ENCODE measurements at places on chromosomes 7 and 10.

DNA sequence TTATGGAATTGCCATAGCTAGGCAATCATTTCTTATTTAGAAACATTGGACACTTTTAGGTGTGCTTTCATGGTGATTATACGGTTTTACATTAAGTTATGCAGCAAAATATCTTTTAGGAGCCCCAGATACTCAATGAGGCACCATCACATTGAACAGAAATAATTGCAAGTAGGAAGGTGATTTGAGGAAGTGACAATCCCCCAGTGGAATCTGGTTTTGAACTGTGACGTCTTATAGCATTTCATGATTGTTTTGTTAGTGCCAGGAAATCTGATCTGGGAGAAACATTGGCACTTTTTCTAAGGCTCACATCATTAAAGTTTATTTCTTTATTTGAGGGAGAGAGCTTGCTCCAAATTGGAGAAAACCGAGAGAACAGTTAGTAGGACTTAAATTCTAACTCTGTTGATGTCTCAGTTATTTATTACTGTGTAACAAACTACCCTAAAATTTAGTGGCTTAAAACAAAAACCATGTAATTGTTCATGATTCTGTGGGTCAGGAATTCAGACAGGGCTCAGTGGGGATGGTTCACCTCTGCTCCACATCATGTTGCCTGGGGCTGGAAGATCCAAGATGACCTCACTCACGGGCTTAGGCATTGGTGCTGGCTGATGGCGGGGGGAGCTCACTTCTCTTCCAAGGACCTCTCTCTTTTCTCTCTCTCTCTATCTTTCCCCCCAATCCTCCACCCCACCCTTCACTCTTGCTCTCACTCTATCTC, 78.2 kb upstream of the STEAP1B start:
- DNase-seq: no peak

GRCh38 chr10:113945075-113945686, 90.7 kb downstream of the NHLRC2 start:
- DNase-seq: no peak

DNA sequence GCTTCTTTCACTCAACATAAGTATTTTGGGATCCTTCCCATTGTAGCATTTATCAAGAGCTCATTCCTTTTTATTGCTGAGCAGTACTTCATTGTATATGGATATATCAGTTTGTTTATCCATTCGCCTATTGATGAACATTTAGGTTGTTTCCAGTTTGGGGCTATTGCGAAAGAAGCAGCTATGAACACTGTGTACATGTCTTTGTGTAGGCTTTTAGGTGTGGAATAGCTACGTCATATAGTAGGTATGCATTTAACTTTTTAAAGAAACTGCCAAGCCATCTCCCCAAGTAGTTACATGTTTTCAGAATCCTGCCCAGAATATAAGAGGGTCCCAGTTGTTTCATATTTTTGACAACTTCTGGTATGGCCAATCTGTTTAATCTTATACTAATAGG, 468.1 kb downstream of the IPMK start:
- no peak for DNase-seq

- DNase-seq: no peak
These were observed 218.6 kb upstream of the TAC1 start for GRCh38 chr7:97513326-97513725.

DNA sequence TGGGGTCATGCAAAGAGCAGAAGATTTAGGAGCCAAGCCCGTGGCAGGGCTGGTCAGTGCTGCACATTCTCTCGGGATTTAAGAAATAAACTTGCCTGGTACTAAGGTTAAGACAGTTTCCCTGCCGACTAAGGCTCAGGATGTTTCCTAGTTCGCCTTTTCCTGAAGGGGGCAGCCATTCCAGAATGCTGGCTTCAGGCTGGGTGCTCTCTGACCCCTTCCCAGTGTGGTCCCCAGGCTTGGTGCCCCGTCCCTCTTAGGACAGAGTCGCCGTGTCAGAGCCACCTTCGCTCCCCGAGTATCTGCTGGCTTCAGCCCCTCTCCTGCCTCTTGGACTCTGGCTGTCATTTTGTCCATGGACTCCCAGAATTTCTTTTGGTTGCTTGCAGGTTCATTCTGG, 117.2 kb downstream of the ELFN1 start:
- no peak for DNase-seq

- no peak for DNase-seq
These were observed 34.1 kb downstream of the SH2B2 start for GRCh38 chr7:102320601-102321350.

DNA sequence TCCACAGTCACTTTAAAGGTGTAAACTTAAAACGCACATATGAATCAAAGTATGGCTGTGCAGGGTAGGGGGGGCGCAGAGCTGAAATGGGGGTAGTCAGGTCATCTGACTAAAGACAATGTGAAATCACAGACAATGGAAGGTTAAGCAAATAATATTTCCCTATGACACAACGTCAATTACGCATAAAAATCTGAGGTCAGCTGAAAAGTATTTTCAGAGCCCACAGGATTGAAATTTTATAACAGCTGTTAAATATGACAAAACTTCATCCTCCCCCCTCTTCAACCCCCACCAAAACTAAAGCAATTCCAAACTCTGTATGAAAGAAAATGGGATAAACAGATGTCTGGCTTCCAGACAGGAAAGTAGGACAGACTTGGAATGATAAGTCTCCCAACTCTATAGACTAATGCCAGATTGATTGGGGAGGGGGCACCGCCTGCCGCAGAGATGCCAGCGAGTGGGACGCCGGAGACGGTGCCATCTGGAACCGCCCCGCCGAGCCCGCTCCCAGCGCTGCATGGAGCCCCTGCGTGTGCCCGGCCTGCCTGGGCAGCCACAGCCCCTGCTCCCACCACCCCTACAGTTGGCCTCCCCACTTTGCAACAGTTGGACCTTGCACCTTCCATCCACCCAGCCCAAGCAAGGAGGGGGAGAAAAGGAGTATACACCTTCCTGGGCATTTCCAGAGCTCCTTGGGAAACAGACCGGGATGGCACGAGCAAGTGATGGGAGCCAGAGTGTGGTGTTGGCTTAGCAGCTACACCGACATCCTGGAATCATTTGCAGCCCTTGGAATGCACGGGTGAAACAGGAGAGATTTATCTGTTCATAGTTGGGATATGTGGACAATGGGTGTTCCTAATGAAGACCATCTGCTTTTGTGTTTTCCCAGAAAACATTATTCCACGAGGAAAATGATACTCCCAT, 10.7 kb downstream of the EBF3 start:
- DNase-seq: no peak

DNA sequence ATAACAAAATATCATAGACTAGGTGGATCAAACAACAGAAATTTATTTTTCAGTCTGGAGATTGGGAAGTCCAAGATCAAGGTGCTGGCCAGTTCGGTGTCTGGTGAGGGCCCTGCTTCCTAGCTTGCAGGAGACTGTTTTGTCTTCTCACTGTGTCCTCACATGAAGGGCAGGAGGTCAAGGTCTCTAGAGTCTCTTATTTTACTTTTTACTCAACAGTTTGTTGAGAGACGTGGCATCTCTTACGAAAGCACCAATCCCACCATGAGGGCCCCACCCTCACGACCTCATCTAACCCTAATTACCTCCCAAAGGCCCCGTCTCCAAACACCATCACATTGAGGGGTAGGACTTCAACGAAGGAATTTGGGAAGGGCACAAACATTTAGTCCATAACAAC, 41.2 kb upstream of the SORBS1 start:
- no peak for DNase-seq

GRCh38 chr10:46264737-46265368, 21.9 kb upstream of the ANTXRL start:
- no peak for DNase-seq

DNA sequence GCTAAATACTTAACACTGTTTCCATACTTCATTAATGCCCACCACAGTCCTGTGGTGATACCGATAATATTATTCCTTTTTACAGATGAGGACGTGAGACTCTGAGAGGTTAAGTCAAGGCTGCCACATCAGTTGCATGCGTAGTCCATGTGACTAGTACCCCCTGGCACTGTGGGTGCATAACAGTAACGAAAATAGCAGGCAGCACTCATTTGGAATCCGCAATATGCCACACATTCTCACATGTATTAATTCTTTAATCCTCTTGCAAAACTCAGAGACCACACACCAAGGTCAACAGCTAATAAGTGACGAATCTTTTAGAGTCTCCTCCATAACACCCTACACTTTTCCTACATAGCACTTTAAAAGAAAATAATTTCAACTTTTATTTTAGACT, 99.5 kb upstream of the HABP2 start:
- DNase-seq: no peak

GRCh38 chr7:139972029-139972428, 90.7 kb downstream of the PARP12 start:
- DNase-seq: no peak

DNA sequence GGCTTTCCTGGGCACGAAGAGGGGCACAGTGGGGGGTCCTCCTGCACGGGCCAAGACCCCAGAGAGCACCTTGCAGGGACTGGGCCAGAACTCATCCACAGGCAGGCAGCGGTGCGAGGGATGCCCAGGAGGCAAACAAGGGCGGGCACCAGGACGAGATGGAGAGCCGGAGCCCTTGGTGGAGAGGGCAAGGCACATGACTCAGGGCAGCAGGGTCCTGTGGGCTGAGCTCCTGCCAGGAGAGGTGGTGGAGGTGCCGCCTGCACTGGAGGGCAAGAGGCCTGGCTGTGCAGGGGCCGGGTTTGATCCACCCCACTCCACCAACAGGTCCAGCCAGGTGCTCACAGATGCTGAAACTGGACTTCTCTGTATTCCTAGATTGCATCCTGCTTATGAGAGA, 170.9 kb downstream of the TCERG1L start:
- no peak for DNase-seq

DNA sequence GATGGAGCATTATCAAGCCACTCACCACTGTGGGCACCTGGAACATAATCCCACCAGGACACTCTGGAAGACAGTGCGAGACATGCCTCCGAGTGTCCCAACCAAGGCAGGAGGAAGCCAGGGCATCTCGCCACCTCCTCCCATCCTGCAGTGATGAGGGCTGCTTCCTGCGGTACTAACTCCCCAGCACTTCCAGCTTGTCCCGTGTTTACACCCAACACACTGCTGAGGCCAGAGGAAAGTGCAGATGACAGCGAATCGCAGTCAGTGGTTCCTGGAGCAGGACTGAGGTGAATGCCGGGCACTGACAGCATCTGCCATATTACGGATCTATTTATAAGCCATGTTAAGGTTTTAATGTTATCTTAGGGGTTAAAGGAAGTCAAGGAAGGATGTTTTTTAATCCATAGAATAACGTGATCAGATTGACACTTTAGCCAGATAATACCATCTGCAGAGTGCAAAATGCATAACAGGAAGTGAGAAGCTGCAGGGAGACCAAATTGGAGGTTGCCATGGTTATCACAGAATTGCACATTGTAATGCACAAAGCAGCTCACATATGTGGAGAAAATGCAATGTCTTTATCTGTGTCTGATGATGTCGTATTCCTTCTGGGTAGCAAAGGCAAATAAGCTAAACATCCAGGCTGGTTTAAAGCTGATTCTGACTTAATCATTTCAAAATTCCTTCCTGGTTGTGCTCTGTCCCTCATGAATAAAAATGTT, 314.1 kb upstream of the C7orf33 start:
- DNase-seq: no peak

DNA sequence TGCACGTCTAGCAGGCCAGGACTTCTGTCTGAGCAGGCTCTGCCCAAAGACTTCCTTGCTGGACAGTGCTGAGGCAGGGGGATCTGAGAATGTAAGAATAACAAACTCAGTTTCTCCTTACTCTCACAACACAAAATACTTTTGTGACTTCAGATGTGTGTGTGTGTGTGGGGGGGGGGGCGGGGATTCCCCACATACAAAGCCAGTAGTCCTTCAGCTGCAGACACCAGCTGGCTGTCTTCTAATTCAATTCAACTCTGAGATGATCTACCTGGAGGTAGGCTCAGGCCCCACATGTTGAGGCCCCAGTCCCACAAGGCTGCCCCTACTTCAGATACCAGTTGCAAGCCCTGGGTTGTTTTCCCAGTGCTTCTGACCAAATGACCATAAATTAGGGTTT, 4.7 kb upstream of the CXCL12 start:
- DNase-seq: no peak

- DNase-seq: no peak
These were observed 91.2 kb downstream of the LSMEM1 start for GRCh38 chr7:112571852-112572607.

- DNase-seq: no peak
These were observed 6.8 kb upstream of the HIPK2 start for GRCh38 chr7:139784648-139785047.

DNA sequence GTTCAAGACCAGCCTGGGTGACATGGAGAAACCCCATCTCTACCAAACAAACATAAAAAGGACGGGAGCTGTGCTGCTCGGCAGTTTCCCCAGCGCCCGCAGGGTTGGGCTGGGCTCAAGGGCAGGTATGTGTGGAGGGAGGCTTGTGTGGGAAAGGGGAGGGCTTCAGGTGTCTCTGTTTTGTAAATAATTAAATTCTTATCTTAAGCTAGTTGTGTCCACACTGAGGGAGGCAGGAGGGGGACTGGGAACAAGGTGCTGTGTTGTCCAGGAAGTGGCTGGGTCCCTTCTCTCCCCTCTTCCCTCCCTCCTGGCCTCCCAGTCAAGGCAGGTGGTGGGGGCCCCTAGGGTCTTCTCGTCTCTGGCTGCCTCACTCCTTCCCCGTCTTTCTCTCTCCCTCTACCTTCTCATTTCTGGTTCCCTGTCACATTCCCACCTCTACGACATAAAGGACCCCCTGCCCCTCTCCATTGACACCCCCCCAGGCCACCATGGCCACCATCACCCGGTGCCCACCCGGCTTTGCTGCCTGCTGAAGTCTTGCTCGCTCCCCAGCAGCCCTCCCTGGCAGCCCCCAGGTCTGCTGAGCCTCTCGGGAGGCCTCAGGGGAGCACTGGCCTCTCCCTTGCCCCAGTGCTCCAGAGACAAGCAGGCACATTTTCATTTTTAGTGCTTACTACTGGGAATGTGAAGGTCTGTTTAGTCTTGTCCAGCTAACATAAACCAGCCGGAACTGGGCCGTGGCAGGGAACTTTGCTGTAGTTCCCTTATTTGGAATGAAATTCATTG, 19.3 kb downstream of the NEURL1 start:
- DNase-seq: no peak

DNA sequence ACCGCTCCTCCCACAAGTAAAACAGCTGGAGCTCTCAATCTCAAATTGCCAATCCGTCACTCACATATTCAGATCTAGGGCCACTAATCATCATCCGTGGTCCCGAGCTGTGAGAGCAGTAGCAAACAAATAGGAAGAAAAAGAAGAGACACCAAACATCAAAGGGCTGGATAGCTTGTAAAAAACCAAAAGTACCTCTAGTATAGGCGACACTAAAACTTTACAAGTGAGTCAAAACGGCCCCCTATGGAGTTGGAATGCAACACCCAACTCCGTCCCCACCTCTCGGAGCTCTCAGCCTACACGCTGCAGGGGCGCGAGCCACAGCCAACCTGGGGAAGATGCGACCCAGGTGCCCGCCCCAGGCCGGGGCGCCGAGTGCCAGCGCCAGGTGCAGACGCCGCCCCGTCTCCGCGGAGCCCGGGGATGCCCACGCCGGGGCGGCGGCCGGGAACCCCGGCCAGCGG, 581 bp downstream of the FAM3C start:
- peak; percentile 36 for DNase-seq

DNA sequence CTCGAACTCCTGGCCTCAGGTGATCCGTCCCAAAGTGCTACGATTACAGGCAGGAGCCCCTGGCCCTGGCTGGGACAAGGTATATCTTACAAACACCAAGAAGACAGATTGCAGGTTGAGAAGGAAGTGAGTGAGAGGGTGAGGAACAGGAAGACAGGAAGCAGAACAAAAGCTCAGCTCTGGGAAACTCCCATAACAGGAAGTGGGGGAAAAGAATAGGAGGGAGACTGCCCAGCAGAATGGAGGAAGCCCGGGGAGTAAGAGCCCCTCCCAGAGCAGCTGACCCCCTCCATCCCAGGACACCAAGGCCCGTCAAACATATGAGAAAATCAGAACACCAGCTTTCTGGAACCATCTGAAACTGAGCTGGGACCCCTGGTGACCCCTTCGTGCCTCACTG, 2.9 kb downstream of the TECPR1 start:
- DNase-seq: no peak

Measured in activated T-helper 2 cell treated with anti-CD3 and anti-CD28 coated beads, Interferon-gamma antibody, Interleukin-2, Interleukin-4, amounts not matched to agents 10 μg/mL and 5 μg/mL and 100 μg/mL, durations not matched to agents 14 hours and 24 hours and 36 hours (primary cell).